Purkinje cell (primary cell): ENCODE measurements at places on chromosomes 2 and 18. TPM values are rescaled to one million over a fixed set of nuclear protein-coding genes. Genes with fewer than 3 reads are reported as not detected.

MERTK gene
- 1.1 and 1.3 TPM in 2 replicates for polyA plus RNA-seq

SLC39A10 gene
- polyA plus RNA-seq, result 159 and 203 TPM in 2 replicates

SERPINB10 gene
- not detected in 2 replicates for polyA plus RNA-seq

FAM110C gene
- 2.0 TPM in 1 of 2 replicates, not detected in the other for polyA plus RNA-seq

C2orf80 gene
- 1.4 and 28.1 TPM in 2 replicates for polyA plus RNA-seq

RHBDD1 gene
- polyA plus RNA-seq, result 1.3 and 4.2 TPM in 2 replicates

MROH2A gene
- not detected in 2 replicates for polyA plus RNA-seq
